ENCODE measurements at places on chromosomes 1 and 21.

DNA sequence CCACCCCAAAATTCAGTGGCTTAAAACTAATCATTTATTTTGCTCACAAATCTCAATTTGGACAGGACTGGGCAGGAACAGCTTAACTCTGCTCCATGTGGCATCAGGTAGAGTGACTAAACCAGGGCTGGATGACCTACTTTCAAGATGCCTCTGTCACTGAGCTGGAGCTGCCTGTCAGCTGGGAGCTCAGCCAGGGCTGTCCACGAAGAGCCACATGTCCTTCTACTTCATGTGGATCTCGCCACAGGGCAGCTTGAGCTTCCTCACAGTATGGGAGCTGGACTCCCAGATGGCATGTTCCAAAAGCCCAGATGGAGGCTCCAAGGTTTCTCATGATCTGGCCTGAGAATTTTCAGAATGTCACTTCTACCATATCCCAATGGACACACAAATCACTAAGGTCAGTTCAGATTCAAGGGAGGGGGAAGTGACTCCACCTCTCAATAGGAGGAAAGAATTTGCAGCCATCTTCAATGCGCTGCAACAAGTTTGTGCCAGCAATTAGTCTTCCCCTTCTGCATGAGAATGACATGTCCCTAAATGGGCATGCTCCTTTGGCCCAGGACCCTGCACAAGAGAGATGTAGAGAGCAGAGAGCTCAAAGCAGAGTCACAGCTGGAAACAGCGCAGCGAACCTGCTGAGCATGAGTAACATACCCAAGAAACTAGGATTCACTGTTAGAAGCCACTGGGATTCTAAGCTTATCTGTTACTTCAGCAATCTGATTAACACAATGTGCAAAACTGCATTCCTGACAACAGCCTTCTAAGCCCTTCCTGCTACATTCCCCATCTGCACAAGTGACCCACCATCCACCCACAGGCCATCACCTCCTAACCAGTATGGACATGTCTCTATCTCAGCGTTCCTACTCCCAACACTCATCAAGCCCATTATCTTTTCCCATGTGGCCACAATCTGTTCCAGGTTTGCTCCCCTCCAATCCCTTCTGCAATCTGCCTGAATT, 17.0 kb downstream of the HLCS start:
- DNase-seq, result no peak

GRCh38 chr1:151905070-151905442, 4.3 kb downstream of the THEM4 start:
- DNase-seq, result no peak

GRCh38 chr1:8506995-8507615, 189.2 kb downstream of the SLC45A1 start:
- no peak for DNase-seq

- no peak for DNase-seq
Observed at GRCh38 chr1:24656046-24656445, 12.9 kb downstream of the SRRM1 start.

DNA sequence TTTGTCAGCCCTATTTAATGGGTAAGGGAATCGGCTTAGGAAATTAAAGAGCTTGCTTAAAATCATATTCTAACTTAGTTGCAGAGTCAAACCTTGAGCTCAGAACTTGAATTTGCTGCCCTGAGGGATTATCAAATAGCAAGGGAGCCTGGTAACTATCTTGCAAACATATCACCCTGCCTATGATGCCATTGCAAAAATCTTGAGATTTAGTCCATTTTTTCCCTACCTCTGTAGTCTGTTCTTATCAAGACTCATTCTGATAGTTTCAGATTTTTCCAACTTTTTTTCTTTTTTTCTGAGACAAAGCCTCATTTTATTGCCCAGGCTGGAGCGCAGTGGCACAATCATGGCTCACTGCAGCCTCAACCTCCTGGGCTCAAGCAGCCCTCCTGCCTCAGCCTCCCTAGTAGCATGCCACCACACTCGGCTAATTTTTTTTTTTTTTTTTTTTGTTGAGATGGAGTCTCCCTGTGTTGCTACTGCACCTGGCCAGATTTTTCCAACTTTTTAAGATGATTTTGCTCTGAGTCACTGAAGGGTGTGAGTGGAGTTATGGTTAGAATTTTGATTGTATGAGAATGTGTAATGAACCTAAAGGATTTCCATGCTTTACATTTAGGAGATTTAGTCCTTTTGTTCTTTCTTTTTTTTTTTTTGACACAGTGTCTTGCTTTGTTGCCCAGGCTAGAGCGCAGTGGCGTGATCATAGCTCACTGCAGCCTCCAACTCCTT, 12.2 kb downstream of the SARS1 start:
- no peak for DNase-seq

DNA sequence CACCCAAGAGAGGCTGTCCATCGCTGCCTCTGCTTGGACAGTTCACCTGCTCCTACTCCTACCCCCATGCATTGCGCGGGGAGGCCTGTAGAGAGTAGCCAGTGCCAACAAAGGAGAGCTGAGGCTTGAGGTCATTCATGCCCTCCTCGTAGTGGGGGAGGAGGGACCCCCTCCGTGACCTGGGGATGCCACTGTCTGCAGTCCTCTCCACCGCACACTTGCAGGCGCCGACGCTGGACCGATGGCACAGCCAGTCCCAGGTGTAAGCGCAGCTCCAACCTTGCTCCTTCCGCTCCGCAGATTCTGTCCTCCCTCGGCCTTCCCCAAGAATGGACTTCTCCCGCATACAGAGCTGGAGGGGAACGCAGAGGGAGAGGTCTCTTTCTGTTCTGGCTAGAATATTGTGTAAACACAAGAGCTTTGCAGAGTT, 672 bp upstream of the PHLDA3 start:
- DNase-seq, result no peak

- no peak for DNase-seq
Observed at GRCh38 chr1:11728126-11728806, 7.7 kb upstream of the AGTRAP start.
